ENCODE measurements at places on chromosomes 1 and 21.

GRCh38 chr1:20472860-20473711 lies 12.9 kb downstream of the CAMK2N1 start:
- DNase-seq = no peak

DNA sequence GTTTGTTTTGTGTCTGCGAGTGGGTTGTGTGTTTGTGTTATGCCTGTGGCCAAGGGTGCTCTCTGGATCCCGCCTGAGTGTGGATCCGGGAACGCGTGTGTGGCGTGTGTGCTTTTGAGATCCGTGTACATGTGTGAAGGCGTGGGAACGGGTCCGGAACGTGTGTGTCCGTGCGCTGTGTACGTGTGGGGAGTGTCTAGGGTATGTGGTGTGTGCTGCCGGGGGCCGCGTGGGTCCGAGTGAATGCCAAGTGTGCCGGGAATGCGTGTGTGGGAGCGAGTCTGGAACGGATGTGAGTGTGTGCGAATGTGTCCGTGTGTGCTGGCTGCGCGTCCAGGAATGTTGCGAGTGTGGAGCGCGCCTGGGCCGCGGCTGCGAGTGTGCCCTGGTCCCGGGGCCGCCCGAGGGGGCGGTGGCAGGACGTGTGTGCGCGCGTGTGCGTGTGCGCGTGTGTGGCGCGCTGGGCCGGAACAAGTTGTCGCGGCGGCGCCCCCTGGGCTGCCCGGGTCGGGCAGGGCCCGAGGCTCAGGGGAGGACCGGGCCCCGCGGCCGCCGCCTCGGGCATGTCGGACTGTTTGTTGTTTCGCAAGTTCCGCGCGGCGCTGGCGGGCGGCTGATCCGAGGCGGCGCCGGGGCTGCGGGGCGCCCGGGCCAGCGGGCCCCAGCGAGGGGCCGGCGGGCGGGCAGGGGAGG lies 953 bp downstream of the PTPRU start:
- no peak for DNase-seq

DNA sequence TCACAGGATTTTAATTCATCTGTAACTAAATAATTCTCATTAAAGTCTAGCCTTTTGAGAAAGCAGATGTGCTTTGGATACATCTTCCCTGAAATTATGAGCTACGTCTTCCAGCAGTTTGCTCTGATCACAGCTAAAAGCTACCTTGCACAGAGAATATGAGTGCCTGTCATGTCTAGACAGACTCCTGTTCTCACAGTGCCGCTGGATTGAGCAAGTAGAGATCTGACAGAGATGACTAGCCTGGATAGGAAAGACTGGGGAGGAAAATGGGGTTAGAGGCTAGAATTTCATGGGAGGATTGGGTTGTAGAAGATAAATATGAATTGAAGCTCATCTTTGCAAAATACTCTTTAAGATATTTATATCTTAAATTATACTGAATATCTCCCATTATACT lies 24.1 kb downstream of the CEPT1 start:
- DNase-seq = no peak

DNA sequence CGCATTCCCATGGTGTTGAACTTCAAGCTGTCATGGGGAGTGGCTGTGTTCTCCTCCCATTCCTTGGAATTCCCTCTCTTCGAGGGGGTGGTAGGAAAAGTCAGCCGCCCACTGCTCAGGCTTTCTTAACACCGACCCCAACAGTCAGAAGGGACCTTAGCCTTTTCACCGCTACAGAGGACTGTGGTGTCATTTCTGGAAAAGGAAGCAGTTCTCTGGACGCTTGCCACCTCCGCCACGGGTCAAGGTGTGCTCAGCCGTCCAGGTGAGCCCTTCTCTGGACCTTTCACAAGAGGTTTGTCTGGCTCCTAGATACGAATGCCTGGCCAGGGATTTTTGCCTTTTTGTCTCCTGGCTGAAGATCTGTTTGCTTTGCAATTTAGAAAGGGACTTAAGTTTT lies 31.8 kb downstream of the CLIC6 start:
- no peak for DNase-seq

DNA sequence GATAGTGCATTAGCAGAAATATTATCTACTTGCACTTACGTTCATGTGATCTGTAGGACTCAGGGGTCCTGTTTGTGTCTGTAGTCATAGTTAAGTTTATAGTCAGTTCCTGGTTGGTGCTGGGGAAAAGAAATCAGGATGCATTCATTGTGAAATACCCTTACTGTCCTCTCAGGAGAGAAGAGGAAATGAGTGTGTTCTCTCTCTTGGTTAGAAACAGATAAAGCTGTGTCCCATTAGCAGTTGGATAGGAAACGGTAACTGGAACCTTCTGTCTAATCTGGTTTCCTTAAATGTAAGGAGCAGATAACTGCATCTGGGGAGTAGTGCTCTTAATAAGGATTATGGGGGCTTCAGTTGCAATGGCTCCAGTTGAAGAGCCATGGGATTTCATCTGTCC lies 8.9 kb downstream of the SDCCAG8 start:
- DNase-seq = no peak

GRCh38 chr1:160777486-160778089 lies 18.4 kb upstream of the LY9 start:
- no peak for DNase-seq

DNA sequence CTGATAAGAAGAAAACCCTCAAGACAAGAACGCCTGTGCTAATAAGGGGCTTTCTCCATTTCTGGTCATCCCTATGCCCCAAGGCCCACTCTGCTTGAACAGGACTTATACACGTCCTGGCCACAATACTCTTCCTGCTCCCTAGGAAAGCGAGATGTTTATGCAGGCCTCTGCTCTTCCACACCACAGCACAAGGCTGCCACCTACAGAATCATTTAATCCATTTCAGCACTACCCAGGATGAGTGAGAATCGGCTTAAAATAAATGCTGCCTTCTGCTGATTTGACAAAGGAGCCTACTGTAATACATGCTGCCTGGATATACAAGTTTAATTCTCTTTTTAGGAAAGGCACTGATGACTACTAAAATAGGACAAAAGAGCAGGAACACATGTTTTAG lies 29.4 kb downstream of the FRRS1 start:
- DNase-seq = no peak

DNA sequence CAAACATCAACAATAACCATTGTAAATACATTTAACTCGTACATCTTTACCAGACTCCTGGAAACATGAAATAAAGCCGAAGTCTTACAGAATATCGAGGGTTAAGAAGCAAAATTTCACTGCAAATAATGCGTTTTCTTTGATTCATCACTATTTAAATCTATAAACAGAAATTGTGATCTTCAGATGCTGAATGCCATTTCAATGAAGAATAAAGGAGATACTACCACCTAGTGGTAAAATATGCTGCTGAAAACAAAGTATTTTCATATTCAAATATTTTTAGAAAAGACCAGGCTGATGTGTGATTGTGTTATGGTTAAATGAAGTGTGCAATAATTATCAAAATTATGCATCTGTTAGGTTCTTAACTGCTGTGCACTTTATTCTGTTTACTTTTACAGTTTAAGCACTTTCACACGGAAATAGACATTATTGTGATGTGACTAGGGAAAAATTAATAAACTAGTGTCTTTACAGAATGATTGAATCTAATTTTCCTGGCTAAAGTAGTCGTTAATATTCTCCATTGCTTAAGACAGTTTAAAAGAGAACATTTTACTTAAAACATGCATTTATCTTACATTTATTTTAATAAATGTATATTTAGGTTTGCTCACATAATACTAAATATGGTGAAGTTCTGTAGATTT lies 1093.1 kb downstream of the MRPL39 start:
- DNase-seq = no peak

GRCh38 chr1:12309783-12310742 lies 80.2 kb downstream of the VPS13D start:
- DNase-seq = no peak

DNA sequence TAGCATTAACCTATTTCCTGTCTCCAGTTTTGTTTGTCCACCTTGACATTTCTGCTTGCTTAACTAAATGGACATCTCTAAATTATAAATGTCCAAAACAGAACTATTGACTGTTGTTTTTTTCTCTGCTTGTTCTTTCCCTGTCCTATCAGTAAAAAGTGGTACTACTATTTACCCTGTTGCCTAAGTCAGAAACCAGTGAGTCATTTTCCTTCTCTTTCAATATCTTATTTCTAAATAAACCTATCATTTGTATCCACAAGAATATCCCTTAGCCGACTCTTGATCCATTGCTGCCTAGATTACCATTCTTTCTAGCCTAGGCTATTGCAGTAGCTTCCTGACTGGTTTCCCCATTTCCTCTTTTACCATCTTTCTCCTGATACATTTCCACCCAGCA lies 22.5 kb downstream of the MIER1 start:
- no peak for DNase-seq

DNA sequence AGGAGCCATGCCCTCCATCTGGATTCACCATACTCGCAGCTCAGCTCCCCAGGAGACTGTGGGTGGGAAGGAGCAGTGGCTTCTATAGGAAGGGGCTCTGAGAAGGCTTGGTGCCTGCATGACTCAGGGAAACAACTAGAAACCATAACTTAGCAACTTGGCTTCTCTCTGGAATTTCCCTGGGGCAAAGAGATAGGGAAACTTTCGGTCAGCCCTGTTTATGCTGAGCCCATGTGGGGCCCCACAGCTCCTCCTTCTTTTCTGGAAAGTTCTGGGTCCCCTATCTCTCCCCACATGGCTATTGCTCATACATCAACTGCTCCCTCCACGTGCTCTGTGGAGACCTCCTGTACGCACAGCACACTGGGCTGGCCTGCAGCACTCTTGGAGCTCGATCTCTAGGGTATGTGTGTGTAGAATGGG lies 39.3 kb downstream of the PLEKHA6 start:
- peak; percentile 4 for DNase-seq

GRCh38 chr1:32568929-32569328 lies 29.7 kb downstream of the ZBTB8A start:
- no peak for DNase-seq

DNA sequence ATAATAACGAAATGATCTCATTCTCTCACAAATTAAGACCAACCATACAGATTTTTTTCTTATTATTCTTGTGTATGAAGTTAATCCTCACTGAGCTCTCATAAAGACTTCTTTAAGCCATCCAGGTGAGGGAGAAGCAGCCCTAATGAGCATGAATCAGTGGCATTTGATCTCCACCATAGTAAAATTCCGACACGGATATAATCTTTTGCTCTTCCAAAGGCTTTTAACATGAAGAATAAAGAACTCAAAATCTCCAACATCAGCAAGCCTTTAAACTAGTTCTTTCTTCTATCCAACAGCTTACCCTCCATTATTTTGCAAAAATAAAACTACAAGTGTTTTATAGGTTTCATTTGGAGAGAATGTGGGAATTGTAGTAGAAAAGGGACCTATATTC lies 714.7 kb upstream of the NEGR1 start:
- no peak for DNase-seq

DNA sequence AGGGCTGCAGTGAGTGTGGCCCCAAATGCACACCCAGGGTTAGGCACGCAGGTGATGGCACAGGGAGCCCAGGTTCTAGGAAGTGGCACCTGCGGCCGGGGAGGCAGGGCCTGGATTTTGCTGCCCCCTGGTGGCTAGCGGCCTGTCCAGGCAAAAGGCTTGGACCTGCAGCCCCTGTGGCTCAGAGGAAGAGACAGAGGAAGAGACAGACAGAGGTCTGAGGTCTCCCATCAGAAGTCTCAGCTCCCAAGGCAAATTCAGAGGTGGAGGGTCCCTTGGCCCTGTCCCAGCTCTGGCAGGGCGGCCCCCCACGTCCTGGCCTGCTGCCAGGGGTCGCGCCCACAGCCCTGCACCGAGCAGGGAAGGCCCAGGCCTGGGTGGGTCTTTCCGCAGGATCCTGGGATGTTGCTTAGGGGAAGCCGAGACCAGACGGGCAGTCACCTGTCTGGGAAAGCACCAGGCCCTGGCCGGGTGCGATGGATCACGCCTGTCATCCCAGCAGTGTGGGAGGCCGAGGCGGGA lies 8.0 kb upstream of the TNFRSF14 start:
- DNase-seq = peak; percentile 80

DNA sequence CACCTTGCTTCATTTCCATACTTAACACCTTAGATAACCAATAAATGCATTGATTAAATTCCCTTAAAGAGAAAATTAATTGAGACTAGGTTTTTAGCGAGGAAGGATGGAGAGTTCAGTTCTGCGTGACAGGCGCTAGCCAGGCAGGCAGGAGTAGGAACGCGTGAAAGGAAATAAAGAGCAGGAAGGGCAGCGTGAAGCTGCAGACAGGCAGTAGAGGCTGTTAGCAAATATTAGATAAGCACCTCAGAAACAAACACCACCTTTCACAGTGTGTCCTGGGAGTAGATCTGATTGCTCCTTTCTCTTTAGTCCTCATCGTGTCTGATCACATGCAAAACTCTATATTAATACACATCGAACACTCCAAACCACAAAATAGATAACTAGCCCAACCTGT lies 282.7 kb upstream of the ADGRL2 start:
- no peak for DNase-seq
